Activated T-helper 1 cell treated with anti-CD3 and anti-CD28 coated beads, Interleukin-12 subunit alpha, Interleukin-12 subunit beta, Interleukin-2, Interleukin-4 antibody, amounts not matched to agents 30 ng/mL and 10 ng/mL and 1 ng/mL, durations not matched to agents 14 hours and 24 hours and 36 hours (primary cell): ENCODE measurements at places on chromosomes 7 and 10. TPM values are rescaled to one million over a fixed set of nuclear protein-coding genes. Genes with fewer than 3 reads are reported as not detected.

GRCh38 chr10:77431209-77431611, 206.4 kb downstream of the KCNMA1 start:
- no peak for DNase-seq
- H3K27ac ChIP-seq: no peak overlapping the region
- no peak overlapping the region for H3K4me3 ChIP-seq
- H3K4me1 ChIP-seq: no peaks in the 10 kb centered on the region

- no peaks in the 10 kb centered on the region for H3K4me1 ChIP-seq
- H3K27me3 ChIP-seq: no peaks in the 10 kb centered on the region
- no peak for DNase-seq
- H3K4me3 ChIP-seq: no peak overlapping the region
- no peaks in the 10 kb centered on the region for H3K36me3 ChIP-seq
Observed at GRCh38 chr10:133050371-133050770, 37.4 kb upstream of the ADGRA1 start.

SYCE1 gene
- total RNA-seq: 0.24 and 0.34 TPM in 2 replicates

LARP4B gene
- 172 and 174 TPM in 2 replicates for total RNA-seq

DNA sequence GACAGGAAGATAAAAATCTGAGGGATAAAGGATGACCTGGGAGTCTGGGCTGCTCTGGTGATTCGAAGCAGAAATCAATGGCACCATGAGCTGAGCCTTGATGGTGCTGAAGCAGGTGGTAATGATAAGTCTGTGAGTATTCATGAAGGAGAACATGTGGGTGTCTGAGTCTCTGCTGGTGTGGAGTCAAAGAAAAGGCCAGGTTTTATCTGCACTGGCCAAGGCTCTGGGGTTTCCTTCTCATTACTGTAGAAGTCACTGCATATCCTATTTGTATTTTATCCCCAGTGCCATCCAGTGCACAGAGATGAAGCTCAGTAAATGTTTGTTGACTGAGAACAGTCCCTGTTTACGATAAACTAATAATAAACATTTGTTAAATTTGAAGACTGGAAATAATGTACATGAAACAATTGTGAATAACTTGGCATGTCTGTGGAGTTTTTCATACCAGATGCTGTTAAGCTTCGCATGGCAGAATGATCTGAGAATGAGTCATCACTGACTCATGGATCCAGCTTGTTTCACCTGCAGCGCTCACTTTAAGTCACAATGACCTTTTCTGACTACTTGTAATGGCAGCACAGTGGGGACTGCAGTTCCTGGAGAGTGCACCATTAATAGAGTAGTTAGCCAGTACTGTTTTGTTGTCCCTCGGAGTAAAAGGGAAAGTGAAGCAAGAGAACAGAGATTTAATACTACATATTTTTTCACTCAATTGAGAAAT, 538.5 kb downstream of the HTR7 start:
- no peaks in the 10 kb centered on the region for H3K27me3 ChIP-seq
- no peaks in the 10 kb centered on the region for H3K36me3 ChIP-seq
- DNase-seq: no peak
- H3K4me3 ChIP-seq: no peak overlapping the region

SPDYE2B gene
- total RNA-seq: not detected in 2 replicates

- H3K27ac ChIP-seq: no peak overlapping the region
- H3K4me3 ChIP-seq: no peak overlapping the region
- no peaks in the 10 kb centered on the region for H3K4me1 ChIP-seq
- H3K27me3 ChIP-seq: peaks cover 5% of the 10 kb centered on the region
- no peak for DNase-seq
Observed at GRCh38 chr10:47059606-47060311, 148.5 kb downstream of the PTPN20 start.

CALHM1 gene
- not detected in 2 replicates for total RNA-seq

- no peak for DNase-seq
- H3K27me3 ChIP-seq: no peaks in the 10 kb centered on the region
- H3K36me3 ChIP-seq: no peaks in the 10 kb centered on the region
- no peak overlapping the region for H3K27ac ChIP-seq
- H3K4me1 ChIP-seq: no peaks in the 10 kb centered on the region
Observed at GRCh38 chr7:70614237-70615045, 517.5 kb upstream of the GALNT17 start.

GRCh38 chr7:157834501-157835163, 497.8 kb downstream of the DNAJB6 start:
- no peak overlapping the region for H3K4me3 ChIP-seq
- H3K36me3 ChIP-seq: no peaks in the 10 kb centered on the region
- no peak overlapping the region for H3K27ac ChIP-seq

- H3K27ac ChIP-seq: no peak overlapping the region
- no peak overlapping the region for H3K4me3 ChIP-seq
- H3K27me3 ChIP-seq: no peaks in the 10 kb centered on the region
- no peak for DNase-seq
- peaks cover 66% of the 10 kb centered on the region for H3K4me1 ChIP-seq
- H3K36me3 ChIP-seq: no peaks in the 10 kb centered on the region
Observed at GRCh38 chr7:17140406-17140805, 158.0 kb upstream of the AHR start.

- no peak for DNase-seq
- peaks cover 33% of the 10 kb centered on the region for H3K4me1 ChIP-seq
- H3K27me3 ChIP-seq: peaks cover 4% of the 10 kb centered on the region
Observed at GRCh38 chr10:61779950-61780659, 117.4 kb downstream of the CABCOCO1 start.

CYP2C8 gene
- not detected in 2 replicates for total RNA-seq

- H3K27me3 ChIP-seq: no peaks in the 10 kb centered on the region
- H3K27ac ChIP-seq: no peak overlapping the region
- DNase-seq: no peak
- H3K36me3 ChIP-seq: no peaks in the 10 kb centered on the region
- peaks cover 24% of the 10 kb centered on the region for H3K4me1 ChIP-seq
Observed at GRCh38 chr7:114784746-114785145, 137.1 kb upstream of the MDFIC start.
